ENCODE measurements at places on chromosomes 4 and X.
A peak's percentile ranks its signal among the peaks of the same experiment; 100 is the strongest.

- DNase-seq: no peak
Observed at GRCh38 chr4:17760626-17761025, 20.8 kb downstream of the FAM184B start.

GRCh38 chr4:63921561-63921960, 487.7 kb downstream of the TECRL start:
- no peak for DNase-seq

DNA sequence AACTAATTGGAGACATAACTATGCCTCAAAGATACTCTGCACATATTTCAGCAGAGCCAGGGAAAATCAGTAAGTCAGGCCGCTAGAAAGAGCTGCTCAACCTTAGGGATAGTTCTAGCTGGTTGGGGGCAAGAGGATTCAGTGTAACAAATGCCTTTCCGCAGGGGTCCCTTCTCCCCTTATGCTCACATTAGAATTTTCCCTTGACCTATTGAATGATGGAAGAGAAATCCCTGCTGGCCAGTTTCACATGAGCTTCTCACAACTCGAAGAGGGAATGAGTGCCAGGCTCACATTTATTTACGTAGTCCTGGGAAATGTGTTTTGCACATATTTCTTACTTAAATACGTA, 66.2 kb upstream of the USP9X start:
- no peak for DNase-seq

- no peak for DNase-seq
Observed at GRCh38 chrX:40780082-40780481, 44.7 kb upstream of the MED14 start.

GRCh38 chr4:98603683-98604521, 54.5 kb downstream of the TSPAN5 start:
- DNase-seq: no peak

GRCh38 chr4:183391204-183391603, 53.2 kb upstream of the CDKN2AIP start:
- peak; percentile 14 for DNase-seq

GRCh38 chr4:5572751-5573150, 135.6 kb downstream of the EVC2 start:
- no peak for DNase-seq

DNA sequence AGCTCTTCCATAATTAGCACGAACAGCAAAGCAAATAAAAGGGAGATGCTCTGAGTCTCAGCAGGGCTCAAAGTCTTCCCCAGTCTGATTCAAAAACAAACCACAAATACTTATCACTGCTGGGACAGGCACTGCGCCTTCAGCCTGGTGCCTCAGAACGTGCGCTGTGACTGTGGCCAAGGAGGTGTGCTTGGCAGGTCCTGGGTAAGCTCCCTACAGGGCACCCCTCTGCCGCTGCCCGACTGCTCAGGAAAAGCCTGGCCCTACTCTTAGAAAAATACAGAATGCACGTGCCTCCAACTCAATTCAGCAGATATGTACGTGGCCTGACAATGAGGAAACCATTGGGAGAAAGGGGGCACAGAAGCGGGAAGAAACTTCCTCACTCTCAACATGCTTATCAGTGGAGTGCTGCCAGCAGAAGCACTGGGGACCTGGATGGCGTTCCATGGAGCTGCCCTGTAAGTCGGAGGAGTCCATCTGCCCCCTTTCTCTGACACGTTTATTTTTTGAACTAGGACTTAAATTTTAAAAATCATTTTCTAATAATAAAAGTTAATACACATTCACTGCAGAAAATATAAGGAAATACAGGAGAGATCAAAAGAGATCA, 86.8 kb downstream of the GATB start:
- no peak for DNase-seq

GRCh38 chrX:118182025-118182424, 65.4 kb upstream of the KLHL13 start:
- no peak for DNase-seq

DNA sequence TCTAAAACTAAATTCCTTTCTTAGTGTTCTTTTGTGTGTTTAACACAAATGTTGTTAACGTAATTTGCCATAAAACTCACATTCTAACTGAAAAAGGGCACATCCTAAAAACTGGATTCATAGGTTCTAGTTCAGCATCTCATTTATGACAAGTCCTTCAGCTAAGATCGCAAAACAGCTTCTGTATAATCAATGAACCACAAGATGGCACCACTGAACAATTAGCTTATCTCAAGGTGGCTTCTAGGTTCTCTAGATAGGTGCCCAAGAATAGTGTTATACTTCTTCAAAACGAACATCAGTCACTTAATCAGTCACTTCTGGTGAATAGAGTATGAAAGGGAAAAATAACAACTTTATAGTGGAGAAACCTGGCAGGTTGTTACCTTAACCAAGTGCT, 54.3 kb downstream of the NRK start:
- peak; percentile 24 for DNase-seq

DNA sequence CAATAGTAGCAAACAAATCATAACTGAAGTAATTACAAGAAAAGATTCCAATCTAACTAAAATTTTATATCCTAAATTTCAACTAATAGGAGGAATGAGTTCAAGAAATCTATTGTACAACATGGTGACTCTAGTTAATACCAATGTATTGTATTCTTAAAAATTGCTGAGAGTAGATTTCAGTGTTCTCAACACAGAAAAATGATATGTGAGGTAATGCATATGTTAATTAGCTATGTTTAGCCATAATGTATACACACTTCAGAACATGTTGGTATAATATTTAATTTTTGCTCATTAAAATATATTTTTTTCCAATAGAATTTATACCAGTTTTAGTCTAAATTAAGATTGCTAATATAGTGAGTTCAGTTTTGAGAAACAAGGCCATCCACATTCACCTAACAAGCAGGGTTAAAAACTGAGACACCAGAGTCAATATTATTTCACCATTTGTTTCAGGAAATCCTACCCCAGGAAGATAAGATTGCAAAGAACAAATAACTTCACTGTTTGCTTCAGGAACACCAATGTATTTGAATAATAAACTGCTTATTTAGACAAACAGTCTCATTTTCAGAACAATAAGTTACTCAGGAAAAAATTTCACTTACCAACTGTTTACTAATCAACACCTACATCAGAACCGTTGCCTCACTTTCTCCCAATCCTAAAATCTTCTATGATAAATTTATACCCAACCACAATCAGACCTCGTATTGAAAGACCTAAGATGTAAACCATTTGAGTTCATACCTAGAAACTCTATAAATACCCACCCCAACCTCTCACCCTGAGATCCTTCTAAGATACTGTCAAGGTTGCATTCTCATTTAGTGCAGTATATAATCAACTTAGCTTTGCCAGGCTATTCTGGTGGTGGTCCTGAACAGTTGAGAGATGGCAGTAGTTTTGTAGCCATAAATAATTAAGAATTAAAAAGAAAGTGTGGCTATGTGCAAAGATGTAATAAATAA, 132.8 kb downstream of the MAB21L2 start:
- no peak for DNase-seq

DNA sequence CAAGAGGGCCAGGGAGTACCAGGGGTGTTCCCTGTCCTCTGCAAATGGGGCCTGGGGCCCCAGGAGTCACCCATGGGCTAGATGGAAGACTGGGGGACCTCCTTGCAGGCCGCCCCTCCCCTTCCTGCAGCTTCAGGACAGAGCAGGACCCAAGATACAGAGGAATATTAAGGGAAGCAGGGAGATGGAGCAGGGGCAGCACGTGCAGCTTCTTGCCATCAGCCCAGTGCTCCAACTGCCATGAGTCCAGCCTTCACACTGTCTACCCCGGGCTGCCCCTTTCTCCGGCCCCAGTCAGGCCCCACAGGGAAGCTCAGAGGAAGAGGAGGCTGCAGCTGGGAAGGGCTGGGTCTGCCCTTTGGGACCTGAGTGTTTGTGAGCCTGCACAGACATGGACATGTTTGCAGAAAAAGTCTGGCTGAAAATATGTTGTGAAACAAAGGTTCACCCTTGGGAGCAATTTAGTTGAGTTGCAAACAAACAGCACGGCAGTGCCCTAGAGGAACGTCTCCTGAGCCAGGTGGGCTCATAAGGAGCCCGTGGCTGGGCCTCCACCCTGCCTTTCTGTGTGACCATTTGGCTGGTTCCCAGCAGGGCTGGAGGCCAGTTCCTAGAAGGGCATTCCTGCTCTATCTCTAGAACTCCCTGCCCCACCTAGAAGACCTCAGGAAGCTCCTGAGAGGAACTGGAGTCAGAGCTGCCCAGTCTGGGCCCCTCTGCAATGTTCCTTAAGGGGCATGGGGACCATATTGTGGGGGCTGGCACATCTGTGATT, 8.9 kb downstream of the FATE1 start:
- DNase-seq: no peak

DNA sequence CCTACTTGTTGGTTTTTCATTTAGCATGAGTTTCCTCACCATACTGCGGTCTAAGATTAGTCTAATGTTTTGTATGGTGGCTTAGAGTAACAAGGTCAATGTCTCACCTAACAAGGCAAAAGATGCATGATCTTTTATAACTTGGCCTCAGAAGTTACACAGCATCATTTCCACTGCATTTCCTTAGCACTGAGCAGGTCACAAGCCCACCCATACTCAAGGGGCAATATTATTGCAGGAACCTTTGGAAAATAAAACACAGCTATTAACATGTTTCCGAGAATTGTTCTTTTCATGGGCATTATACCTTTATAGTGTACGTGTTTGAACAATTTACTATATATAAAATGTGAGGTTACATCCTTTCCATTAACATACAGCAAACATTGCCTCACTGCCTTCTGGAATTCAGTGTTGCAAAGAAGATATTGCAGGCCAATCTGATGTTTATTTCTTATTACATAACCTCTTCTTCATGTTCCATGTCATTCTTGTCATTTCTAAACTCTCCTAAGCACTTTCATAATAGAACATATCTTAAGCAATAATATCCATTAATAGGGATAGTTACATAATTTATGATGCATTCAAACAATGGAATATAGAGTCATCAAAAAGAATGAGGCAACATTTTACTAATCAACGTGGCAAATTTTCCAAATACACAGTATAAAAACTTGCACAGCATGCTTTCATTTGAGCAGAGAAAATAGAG, 153.8 kb downstream of the AREG start:
- DNase-seq: no peak

- no peak for DNase-seq
Observed at GRCh38 chrX:134073341-134073740, 87.9 kb upstream of the GPC3 start.

- DNase-seq: no peak
Observed at GRCh38 chr4:182369211-182369610, 126.0 kb downstream of the TENM3 start.

DNA sequence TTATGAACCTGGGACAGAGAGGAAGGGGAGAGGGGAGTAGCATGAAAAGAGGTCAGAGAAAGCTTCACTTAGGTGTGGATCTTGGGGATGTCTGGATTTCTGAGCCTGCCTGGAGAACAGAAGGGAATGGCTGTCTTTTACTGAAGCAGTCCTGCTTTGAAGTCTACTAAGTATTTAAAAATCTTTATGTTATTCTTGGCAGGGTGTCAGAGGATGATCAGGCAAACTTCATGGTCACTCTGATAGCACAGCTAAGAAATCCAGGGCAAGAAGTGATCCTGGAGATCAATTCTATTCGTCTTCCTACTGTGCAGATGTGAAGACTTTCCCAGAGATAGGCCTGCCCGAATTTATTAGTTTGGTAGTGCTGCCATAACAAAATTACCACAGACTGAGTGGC, 464.4 kb upstream of the BOD1L1 start:
- DNase-seq: no peak

DNA sequence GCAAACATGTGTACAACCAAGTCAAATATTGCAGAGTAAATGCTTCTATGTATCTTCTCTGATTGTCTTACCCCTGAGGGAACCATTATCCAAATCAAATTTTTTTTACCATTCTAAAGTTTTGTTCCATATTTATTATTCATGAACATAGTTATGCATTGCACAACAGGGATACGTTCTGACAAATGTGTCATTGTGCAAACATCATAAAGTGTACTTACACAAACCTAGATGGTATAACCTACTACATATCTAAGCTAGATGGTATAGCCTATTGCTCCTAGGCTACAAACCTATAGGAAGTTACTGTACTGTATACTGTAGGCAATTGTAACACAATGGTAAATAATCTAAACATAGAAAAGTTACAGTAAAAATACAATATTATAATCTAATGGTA, 23.4 kb downstream of the BEX3 start:
- no peak for DNase-seq

- DNase-seq: no peak
Observed at GRCh38 chrX:134931550-134931949, 59.2 kb upstream of the SMIM10 start.

DNA sequence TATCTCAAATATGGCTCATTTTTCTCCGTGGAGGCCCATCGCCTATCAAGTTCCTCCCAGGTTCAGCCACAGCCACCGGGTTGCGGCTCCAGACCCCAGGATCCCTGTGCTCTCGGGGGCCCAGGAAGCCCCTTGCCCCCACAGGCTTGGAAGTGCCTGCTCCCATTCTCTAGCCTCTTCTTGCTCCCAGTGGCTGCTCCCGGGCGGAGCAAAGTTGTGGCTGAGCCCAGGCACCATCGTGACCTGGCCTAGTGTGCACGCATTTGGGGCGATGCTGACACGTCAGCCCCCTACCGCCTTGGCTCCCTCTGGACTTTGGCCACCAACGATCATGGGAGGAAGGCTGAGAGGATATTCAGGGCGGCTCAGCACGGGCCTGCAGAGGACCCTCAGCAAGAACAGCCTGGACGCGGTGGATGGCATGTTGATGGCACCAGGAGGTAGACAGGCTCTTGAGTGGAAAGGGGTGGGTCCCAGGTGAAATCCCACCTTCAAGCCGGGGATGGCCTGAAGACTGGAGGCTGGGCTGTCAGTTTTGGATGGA, 419.4 kb upstream of the AGA start:
- DNase-seq: no peak

DNA sequence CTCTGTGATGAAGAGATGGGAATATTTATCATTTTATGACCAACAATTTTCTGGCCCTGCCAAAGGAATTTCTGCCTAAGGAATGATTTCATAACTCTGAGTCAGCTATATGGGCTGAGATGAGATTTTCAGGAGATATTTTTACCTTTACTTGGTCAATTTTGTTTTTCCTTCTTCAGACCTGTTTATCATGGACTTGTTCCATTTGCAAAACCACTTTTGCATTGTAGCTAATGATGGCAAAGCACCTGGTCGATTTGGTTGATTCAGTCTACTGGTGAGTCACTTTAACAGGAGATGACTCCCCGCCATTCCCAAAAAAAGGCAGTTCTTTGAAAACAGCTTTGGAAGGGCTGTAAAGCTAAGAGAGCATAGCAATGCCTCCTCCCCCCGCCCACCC, 53.3 kb downstream of the TEX13A start:
- DNase-seq: no peak

DNA sequence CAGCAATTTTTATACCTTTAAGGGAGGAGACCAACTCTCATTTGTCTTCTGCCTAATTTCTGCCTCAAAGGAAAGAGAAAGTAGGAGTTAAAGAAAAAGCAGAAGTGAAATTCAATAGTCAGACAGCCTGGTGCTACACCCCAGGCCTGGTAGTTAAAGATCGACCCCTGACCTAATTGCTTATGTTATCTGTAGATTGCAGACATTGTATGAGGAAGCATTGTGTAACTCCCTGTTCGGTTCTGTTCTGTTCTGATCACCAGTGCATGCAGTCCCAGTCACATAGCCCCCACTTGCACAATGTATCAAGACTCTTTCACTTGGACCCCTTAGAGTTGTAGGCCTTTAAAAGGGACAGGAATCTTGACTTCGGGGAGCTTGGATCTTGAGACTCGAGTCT, 335.9 kb upstream of the AR start:
- DNase-seq: peak; percentile 93

Measured in KBM-7 (cell line).